ENCODE measurements at places on chromosomes 12 and 14.
A peak's percentile ranks its signal among the peaks of the same experiment; 100 is the strongest.

DNA sequence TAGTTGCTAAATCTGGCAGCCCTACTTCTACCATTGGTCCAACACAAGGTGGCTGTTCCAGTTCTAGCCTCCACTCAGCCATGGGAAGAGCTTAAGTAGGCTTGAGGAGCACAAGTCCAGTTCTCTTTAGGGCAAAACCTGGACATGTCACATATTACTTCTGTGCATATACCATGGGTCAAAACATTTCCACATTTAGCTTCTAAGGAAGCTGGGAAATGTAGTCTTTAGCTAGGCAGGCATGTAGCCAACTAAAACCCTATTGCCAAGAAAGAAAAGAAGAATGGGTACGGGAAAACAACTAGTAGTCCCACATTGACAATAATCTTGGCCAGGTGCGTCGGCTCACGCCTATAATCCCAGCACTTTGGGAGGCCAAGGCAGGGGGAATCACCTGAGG lies 20.9 kb upstream of the EEA1 start:
- ATAC-seq, result no peak

DNA sequence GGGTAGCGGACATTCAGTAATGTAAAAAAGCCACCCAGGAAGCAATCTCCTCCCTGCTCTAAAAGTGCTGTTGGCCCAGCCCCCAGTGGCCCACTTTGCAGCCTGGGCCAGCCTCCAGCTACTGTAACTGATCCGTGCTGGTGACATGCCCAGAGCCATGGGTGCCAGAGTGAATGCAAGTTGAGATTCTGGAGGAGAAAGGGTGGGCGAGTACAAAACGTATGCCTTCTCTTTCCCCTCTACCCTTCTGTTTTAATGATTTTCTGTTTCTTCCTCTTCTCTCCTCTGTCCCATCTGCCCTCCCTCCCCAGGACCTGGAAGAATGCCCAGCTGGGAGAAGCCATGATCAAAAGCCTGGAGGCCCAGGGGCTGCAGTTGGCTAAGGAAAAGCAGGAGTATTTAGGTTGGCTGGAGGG lies 16.9 kb downstream of the PLEKHD1 start:
- ATAC-seq, result no peak

- ATAC-seq, result no peak
These were observed 336.1 kb downstream of the RPS29 start for GRCh38 chr14:49250109-49250508.

DNA sequence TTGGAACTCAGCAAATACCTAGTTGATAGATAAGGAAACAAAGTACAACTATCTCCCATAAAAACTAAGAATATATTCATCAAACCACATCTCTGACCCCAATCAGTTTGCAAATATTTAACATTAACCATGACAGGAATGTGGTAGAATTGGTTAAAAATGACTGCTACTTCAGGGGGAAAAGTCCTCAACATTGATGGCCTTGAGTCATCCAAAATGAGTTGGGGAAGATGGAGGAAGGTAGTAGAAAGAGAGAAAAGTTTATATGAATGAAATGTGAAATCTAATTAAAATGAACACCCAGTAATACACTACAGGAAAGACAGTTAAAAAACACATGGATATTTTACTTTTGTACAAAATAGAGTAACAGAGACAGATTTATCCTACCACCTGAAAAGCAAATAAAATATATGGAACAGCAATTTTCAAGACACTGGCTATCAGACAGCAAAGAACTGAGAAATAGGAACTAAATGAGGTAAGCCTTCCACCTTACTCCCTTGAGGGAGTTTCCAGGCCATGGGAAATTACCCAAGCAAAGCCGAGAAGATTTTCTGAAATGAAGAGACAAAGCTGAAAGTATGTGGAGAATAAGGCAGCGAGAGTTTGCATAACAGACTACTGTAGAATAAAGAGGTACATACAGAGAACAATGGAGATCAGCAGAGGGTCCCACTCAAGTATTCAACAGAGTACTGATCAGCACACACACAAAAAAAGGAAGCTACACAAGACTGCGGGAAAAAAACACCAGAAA lies 49.6 kb downstream of the TC2N start:
- ATAC-seq, result peak; percentile 90

GRCh38 chr12:24996820-24997219 lies 47.9 kb upstream of the BCAT1 start:
- peak; percentile 28 for ATAC-seq
